ENCODE measurements at places on chromosomes 1 and 21. TPM values are rescaled to one million over a fixed set of nuclear protein-coding genes. Genes with fewer than 3 reads are reported as not detected.

DNA sequence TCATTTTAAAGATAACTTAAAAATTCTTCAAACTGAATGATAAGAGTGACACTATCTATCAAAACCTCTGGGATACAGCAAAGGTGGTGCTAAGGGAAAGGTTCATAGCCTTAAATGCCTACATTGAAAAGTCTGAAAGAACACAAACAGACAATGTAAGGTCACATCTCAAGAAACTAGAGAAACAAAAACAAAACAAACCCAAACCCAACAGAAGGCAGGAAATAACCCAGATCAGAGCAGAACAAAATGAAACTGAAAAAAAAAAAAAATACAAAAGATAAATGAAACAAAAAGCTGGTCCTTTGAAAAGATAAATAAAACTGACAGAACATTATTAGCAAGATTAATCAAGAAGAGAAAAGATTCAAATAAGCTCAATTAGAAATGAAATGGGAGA lies 6.8 kb downstream of the ODF2L start:
- H3K36me3 ChIP-seq: no peaks in the 10 kb centered on the region
- no peaks in the 10 kb centered on the region for H3K4me1 ChIP-seq
- no peak overlapping the region for H3K4me3 ChIP-seq
- H3K27ac ChIP-seq: peak overlapping the region; percentile 38

- H3K4me3 ChIP-seq: no peak overlapping the region
- peak overlapping the region; percentile 8 for H3K27ac ChIP-seq
These were observed 74.7 kb downstream of the RUNX1 start for GRCh38 chr21:34974162-34974981.

- H3K27ac ChIP-seq: peak overlapping the region; percentile 34
- no peaks in the 10 kb centered on the region for H3K36me3 ChIP-seq
- no peak for DNase-seq
- no peaks in the 10 kb centered on the region for H3K4me1 ChIP-seq
- no peaks in the 10 kb centered on the region for H3K27me3 ChIP-seq
These were observed 26.9 kb upstream of the LBR start for GRCh38 chr1:225454733-225455132.

DNA sequence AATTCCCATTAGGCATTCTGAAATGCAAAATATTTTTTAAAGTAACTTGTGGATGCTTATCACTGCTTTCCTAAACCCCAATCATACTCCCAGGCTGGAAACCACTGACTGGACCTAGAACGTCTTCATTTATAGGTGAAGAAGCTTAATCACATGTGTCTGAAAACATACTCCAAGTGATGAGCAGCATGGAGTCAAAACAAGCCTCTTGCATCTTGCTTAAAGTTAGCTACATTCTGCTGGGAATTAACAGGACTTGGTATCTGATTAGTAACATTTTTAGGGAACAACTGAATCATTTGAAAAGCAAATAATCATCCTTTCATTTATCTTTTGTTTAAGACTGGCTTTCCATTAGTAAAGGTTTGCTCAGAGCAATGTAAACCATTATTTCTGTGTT lies 105.7 kb downstream of the AK5 start:
- no peak for DNase-seq
- H3K4me3 ChIP-seq: no peak overlapping the region
- H3K27me3 ChIP-seq: no peaks in the 10 kb centered on the region
- H3K27ac ChIP-seq: no peak overlapping the region

GRCh38 chr1:110677526-110677925 lies 2.8 kb upstream of the KCNA3 start:
- no peaks in the 10 kb centered on the region for H3K4me1 ChIP-seq
- H3K27ac ChIP-seq: no peak overlapping the region
- peaks cover 29% of the 10 kb centered on the region for H3K27me3 ChIP-seq
- no peak overlapping the region for H3K4me3 ChIP-seq
- H3K36me3 ChIP-seq: no peaks in the 10 kb centered on the region
- no peak for DNase-seq

GRCh38 chr21:35048706-35049617 lies at the start of gene RUNX1:
Gene RUNX1 (minus strand): TSS chr21:35049302.
- no peaks in the 10 kb centered on the region for H3K36me3 ChIP-seq
- H3K4me1 ChIP-seq: peaks cover 5% of the 10 kb centered on the region
- H3K4me3 ChIP-seq: peak within 1 kb of the TSS; percentile 21
- H3K27me3 ChIP-seq: no peaks in the 10 kb centered on the region
- H3K27ac ChIP-seq: peak within 1 kb of the TSS; percentile 69

- DNase-seq: peak; percentile 40
- H3K27me3 ChIP-seq: no peaks in the 10 kb centered on the region
- H3K36me3 ChIP-seq: no peaks in the 10 kb centered on the region
- no peak overlapping the region for H3K27ac ChIP-seq
These were observed 50.4 kb downstream of the EIF4G3 start for GRCh38 chr1:21126324-21126723.

GRCh38 chr1:96978444-96978843 lies 256.9 kb downstream of the PTBP2 start:
- H3K27me3 ChIP-seq: no peaks in the 10 kb centered on the region
- H3K4me3 ChIP-seq: no peak overlapping the region
- no peak for DNase-seq
- no peak overlapping the region for H3K27ac ChIP-seq
- H3K36me3 ChIP-seq: no peaks in the 10 kb centered on the region

- peak overlapping the region; percentile 90 for H3K4me3 ChIP-seq
- no peak overlapping the region for H3K27ac ChIP-seq
These were observed 1.3 kb downstream of the SLC41A1 start for GRCh38 chr1:205811660-205812059.

DNA sequence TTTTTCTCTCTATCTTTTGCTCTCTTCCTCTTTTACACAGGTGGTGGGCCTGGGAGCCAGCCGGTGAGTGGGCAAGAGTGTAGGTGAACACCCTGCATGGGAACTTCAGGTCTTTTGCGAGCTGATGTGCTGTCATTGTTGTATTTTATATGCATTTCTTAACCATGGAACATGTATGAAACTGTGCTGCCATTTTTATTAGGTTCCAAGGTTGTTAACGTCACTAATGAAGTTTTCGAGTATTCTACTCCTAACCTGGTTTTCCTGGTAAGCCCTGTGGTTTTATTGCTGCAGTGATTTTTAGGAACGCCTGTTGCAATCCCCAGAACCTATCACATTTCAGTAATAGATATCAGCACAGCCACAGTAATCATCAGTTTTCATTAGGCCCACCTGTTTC lies 14.8 kb upstream of the NID1 start:
- DNase-seq: no peak
- no peak overlapping the region for H3K27ac ChIP-seq
- H3K4me3 ChIP-seq: no peak overlapping the region

GRCh38 chr21:26966649-26967061 lies 233 bp downstream of the ADAMTS5 start:
- H3K4me1 ChIP-seq: no peaks in the 10 kb centered on the region
- no peaks in the 10 kb centered on the region for H3K36me3 ChIP-seq
- no peak for DNase-seq

DNA sequence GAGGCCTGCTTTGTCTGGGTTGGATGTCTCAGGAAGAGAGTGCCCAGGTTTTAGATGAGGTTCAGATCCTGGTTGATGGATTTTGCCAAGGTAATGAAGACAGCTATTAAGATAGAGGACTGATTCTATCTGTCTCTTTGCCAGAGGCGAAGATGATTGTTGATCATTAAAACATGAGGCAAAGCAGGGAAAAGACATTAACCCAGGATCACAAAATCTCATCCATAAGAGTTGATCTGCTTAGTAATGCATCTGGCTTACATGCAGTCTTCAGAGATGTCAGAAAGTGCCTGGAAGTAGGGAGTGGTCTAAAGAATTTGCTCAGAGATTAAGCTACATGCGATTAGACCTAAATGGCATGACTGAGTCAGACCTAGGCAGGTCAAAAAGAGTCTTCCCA lies 229.6 kb upstream of the PLD5 start:
- no peaks in the 10 kb centered on the region for H3K4me1 ChIP-seq
- H3K4me3 ChIP-seq: no peak overlapping the region
- DNase-seq: no peak
- H3K36me3 ChIP-seq: no peaks in the 10 kb centered on the region
- no peak overlapping the region for H3K27ac ChIP-seq
- H3K27me3 ChIP-seq: no peaks in the 10 kb centered on the region

DNA sequence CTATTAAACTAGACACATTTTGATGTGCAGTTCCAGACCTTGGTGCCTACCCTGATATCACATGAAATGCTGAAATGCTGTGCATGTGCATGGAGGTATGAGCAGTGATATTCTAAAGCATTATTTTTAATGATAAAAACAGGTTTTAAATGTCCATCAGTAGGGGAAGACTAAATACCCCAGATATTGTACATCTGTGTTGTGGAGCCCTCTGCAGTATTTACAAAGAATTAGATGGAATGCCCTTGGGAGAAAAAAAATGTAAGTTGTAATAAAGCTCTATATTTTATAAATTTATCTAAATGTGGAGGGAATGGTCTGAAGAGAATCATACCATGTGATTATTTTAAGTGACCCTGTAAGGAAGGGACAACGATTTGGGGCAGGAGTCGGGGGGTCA lies 39.1 kb upstream of the IGSF5 start:
- no peaks in the 10 kb centered on the region for H3K4me1 ChIP-seq
- H3K36me3 ChIP-seq: no peaks in the 10 kb centered on the region
- H3K27me3 ChIP-seq: no peaks in the 10 kb centered on the region
- H3K4me3 ChIP-seq: no peak overlapping the region
- no peak overlapping the region for H3K27ac ChIP-seq
- DNase-seq: no peak

GRCh38 chr1:206550446-206550845 lies 43.1 kb downstream of the RASSF5 start:
- no peaks in the 10 kb centered on the region for H3K27me3 ChIP-seq
- no peaks in the 10 kb centered on the region for H3K36me3 ChIP-seq

DNA sequence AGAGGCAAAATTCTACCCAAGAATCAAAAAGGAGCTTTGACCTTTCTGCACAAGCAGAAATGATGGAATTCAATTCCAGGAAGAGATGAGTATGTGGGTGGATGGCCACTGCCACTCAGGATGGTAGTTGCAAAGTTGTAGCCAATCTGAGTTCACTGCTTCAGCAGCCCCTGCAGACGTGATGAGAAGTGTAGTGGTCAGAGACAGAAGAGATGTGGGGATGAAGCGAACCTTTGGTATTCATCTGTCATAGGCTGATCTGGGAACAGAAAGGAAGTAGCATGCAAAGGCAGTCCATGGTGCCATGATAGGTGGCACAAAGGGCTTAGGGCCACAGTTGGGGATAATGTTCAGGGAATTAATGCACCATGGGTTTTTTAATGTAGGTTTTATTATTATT lies 81.1 kb upstream of the PGBD5 start:
- H3K27me3 ChIP-seq: no peaks in the 10 kb centered on the region
- DNase-seq: no peak
- H3K27ac ChIP-seq: no peak overlapping the region
- H3K36me3 ChIP-seq: no peaks in the 10 kb centered on the region
- no peak overlapping the region for H3K4me3 ChIP-seq

GRCh38 chr1:155016231-155016831 lies 13.7 kb downstream of the ZBTB7B start:
- peak overlapping the region; percentile 80 for H3K27ac ChIP-seq
- DNase-seq: peak; percentile 43
- no peaks in the 10 kb centered on the region for H3K27me3 ChIP-seq
- H3K4me3 ChIP-seq: peak overlapping the region; percentile 37

- DNase-seq: no peak
- no peaks in the 10 kb centered on the region for H3K36me3 ChIP-seq
- no peak overlapping the region for H3K27ac ChIP-seq
- no peak overlapping the region for H3K4me3 ChIP-seq
- no peaks in the 10 kb centered on the region for H3K4me1 ChIP-seq
- peaks cover 10% of the 10 kb centered on the region for H3K27me3 ChIP-seq
These were observed 1.6 kb upstream of the MARK1 start for GRCh38 chr1:220526294-220526693.

DNA sequence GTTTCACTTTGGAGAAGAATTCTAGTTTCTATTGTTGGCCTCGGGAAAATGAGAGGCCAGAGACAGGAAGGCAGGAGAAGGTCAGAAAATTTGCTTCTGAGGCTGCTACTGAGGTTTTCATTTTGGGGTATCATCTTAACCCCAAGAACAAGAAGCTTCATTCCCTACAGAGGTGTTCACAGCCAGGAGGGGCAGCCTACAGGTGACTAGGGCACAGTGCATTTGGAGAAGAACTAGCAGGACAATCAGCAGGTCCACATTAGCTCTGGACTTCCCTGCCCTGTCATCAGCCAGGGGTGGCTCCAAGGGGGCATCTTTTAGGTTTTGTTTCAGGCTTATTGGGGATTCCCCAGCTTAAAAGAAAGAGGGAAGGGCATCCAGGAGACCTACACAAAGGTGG lies 12.1 kb upstream of the ZNF496 start:
- H3K27me3 ChIP-seq: no peaks in the 10 kb centered on the region
- DNase-seq: no peak
- H3K4me1 ChIP-seq: no peaks in the 10 kb centered on the region
- H3K4me3 ChIP-seq: no peak overlapping the region
- no peaks in the 10 kb centered on the region for H3K36me3 ChIP-seq

- no peaks in the 10 kb centered on the region for H3K36me3 ChIP-seq
- no peaks in the 10 kb centered on the region for H3K27me3 ChIP-seq
- no peak overlapping the region for H3K4me3 ChIP-seq
- DNase-seq: no peak
- H3K27ac ChIP-seq: no peak overlapping the region
- no peaks in the 10 kb centered on the region for H3K4me1 ChIP-seq
These were observed 81.4 kb upstream of the SMYD2 start for GRCh38 chr1:214199585-214199984.

The BNIPL gene
- 0.69 TPM for total RNA-seq

The ARHGEF16 gene
- total RNA-seq: 90.2 TPM

The CYP2J2 gene
- 39.2 TPM for total RNA-seq

The C1orf94 gene
- not detected for total RNA-seq

The PACC1 gene
- total RNA-seq: 2.6 TPM

The NFASC gene
- total RNA-seq: 12.1 TPM

The HHIPL2 gene
- total RNA-seq: 0.45 TPM

The PM20D1 gene
- not detected for total RNA-seq

The DDAH1 gene
- 130 TPM for total RNA-seq

Data from colonic mucosa (tissue), 4 donors.